ENCODE measurements at places on chromosomes 2 and 18. TPM values are rescaled to one million over a fixed set of nuclear protein-coding genes. Genes with fewer than 3 reads are reported as not detected.

The FAM124B gene
- 1.2 TPM for total RNA-seq

The IL1A gene
- total RNA-seq, result 0.73 TPM

The LIPT1 gene
- 11.6 TPM for total RNA-seq

The PDE1A gene
- total RNA-seq, result 0.31 TPM

The TUBA3E gene
- total RNA-seq, result not detected

The TXNDC2 gene
- not detected for total RNA-seq

The FN1 gene
- total RNA-seq, result 2,470 TPM

The OBSL1 gene
- 156 TPM for total RNA-seq

The UGT1A8 gene
- total RNA-seq, result not detected

The RGPD8 gene
- 42.7 TPM for total RNA-seq

The NEURL3 gene
- not detected for total RNA-seq

Data from endodermal cell (in vitro differentiated cells).